HTR-8/SVneo (cell line): ENCODE measurements at places on chromosomes 2 and 18.

GRCh38 chr2:23361152-23361551 lies 23.8 kb upstream of the KLHL29 start:
- DNase-seq: no peak

- no peak for DNase-seq
These were observed 165.5 kb downstream of the EHBP1 start for GRCh38 chr2:62870966-62871365.

DNA sequence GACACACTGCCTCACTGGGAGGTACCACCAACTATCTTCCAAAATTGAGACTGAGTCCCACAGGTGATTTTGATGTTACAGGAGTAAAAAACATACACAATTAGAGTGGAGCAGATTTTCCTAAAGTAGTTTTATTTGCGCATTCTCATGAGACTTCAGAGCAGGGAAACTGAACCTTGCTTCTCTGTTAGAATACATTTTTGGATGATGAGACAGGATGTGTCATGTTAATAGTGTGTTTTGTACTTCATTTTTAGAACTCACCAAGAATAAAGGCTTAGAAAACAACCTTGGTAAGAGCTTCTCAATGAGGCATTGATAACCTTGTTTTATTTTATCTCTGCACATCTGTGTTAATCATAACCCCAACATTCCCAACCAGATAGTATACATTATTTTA lies 310.2 kb upstream of the GALNT5 start:
- no peak for DNase-seq

DNA sequence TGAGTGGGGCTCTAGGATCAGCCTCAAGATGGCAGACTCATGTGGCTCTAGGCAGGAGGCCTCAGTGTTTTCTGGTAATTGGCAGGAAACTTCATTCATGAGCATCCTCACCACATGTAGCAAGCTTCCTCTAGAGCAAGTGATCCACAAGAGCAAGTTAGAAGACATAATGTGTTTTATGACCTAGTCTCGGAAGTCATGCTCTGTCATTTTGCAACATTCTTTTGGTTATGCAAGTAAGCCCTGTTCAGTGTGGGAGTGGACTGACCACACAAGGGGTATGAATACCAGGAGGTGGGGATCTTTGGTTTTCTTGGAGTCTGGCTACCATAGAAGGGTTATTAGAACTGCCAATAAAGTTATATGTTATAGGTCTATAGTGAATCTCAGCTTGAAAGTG lies 66.8 kb upstream of the STK39 start:
- no peak for DNase-seq

DNA sequence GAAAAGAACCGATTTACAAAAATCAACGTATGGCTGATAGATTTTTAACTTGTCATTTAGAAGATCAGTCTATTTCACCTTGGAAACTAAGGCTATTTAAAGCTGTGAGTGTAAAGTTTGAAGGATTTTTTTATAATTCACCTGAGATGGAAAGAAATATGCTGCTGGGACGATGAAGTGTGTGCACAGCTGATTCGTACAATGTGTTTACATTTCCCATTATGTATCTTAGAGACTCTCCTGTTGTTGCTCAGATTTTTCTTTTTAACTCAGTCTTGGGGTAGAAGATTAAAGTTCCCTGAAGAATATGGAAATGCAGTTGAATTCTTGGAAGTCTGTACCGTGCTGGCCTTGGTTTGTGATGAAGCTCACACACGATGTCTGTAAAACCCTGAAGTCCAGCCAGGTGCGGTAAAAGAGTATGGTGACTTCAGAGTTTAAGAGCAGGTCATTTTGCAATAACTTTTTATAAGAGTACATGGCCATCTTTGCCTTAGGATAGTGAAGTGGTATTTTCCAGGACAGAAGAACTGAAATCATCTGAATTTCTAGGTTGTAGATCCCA lies 250.1 kb downstream of the PRKCE start:
- DNase-seq: no peak

DNA sequence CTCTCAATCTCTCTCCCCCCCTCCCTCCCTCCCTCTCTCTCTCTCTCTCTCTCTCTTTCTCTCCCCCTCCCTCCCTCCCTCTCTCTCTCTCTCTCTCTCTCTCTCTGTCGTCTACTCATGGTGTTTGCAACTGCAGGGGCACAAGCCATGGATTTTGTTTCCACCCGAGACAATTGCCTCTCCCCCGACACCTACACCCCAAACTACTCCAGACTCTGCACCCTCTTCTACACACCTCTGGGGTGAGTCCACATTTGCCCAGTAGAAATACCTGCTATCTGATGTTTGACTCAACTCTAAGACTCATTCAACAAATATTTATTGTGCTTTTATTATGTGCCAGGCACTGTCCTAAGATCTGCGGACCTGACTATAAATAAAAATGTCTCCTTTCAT lies 93.7 kb downstream of the TMEM17 start:
- DNase-seq: no peak

DNA sequence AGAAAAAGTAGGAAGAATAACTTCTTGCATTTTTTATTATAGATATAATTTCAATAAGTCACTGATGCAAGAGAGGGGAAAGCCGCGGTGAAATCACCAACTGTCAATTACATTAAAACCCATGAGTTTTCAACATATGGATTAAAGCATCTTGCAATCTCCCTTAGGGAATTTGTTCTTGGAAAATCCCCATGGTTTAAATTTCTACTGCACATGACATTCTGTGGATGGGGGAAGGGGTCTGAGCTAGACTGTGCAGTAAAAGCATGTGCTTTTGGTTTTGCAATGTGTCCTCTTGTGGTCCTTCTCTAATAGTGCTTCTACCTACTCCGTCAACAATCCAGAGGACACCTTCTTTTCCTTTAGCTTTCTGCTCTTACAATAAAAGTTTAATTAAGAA lies 894.0 kb downstream of the DCDC2C start:
- DNase-seq: no peak

- DNase-seq: no peak
These were observed 50.6 kb upstream of the STAT1 start for GRCh38 chr2:191064590-191064989.

GRCh38 chr2:88003074-88003755 lies 13.1 kb downstream of the RNU2-63P start:
- DNase-seq: no peak

DNA sequence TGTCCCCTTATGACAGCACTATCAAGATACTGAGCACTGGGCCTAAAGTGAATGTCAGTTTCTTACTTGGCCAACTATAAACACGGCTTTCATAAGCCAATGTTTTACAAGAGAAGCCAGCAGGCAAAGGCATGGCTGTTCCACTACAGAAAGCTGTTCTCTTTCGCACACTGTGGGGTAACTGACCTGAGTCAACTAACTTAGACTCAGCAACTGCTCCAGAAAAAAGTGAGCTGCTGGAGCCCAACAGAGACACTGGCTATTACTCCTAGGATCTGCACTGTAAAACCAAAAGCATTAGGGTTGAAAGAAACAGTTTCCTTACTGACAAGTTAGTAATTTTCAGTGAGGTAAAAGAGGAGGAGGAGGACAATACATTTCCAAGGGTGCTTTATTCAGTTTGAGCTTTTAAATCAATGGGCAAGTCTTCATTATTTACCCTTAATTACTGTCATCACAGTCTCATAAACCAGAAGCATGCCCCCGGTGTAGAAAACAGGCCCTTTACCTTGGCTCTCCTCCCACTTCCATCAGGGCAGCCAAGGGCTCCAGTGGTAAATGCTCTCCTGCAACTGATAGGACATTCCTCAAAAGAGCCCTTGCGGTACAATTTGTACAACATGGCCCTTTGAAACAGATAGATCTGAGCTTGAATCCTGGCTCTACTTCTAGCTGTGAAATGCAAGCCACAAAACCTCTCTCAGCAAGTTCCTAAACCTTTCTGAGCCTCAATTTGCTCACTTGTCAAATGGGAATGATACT lies 275.7 kb downstream of the PDE11A start:
- no peak for DNase-seq

- DNase-seq: no peak
These were observed 43.1 kb downstream of the PELI1 start for GRCh38 chr2:64101141-64101591.

DNA sequence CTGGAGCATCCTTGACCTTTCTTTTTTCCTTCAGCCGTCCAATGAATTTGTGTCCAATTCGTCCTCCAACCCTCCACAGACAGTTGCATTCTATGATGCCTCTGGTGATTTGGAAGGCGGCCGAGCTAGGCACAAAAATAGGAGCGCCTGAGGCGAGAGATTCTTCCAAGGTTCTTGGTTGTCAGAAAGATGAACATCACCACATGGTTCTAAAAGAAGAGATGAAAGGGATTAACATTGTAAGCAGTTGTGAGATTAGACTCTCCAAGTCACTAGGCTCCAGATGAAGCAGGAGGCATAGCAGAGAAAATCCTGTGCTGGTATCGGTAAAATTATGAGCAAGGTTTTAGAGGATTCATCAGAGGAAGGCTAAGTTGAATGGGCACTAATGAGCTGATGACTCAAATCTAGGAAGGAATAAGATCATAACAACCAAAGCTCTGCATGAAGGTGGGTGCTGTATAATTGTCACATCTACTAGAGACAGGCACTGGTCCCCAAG lies 75.4 kb upstream of the MAP4K3 start:
- DNase-seq: no peak

GRCh38 chr2:228611171-228611570 lies 429.7 kb upstream of the SPHKAP start:
- no peak for DNase-seq

GRCh38 chr2:191051825-191052778 lies 38.1 kb upstream of the STAT1 start:
- DNase-seq: peak; percentile 46

DNA sequence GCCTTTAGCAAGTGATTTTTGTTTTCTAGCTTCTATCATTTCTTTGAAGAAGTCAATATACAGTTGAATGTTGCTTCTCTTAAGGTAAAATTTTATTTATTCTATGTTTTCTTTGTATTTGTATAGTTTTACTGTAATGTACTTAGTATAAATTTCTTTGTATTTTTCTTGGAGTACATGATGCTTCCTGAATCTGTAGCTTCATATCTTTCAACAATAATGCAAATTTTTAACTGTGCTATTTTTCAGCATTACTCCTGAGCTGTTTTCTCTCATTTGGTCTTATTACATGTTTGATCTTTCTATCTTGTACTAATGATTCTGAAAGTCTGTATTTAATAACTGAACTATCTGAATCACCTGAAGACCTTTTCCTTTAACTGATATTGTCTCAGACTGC lies 253.9 kb upstream of the NXPH2 start:
- no peak for DNase-seq

DNA sequence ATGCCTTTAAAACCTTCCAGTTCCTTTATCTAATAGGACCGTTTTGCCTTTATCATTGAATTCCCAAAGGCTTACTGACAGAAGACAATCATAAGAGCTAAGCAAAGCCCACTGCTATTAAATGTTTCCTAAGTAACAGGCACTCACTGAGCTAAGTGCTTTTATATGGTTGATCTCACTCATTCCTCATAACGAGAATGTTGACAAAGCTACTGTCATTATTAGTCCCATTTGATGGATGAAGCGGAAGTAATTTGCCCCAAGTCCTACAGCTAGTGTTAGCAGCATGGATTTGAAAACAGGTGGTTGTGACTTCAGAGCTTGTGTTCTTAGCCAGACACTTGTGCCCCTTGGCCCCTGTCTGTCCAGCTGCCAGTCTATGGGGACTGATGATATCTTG lies 134.8 kb upstream of the SERPINE2 start:
- DNase-seq: no peak

- no peak for DNase-seq
These were observed 53.5 kb upstream of the ASAP2 start for GRCh38 chr2:9152975-9153642.

- DNase-seq: no peak
These were observed 124.2 kb downstream of the COPS8 start for GRCh38 chr2:237209885-237210284.

DNA sequence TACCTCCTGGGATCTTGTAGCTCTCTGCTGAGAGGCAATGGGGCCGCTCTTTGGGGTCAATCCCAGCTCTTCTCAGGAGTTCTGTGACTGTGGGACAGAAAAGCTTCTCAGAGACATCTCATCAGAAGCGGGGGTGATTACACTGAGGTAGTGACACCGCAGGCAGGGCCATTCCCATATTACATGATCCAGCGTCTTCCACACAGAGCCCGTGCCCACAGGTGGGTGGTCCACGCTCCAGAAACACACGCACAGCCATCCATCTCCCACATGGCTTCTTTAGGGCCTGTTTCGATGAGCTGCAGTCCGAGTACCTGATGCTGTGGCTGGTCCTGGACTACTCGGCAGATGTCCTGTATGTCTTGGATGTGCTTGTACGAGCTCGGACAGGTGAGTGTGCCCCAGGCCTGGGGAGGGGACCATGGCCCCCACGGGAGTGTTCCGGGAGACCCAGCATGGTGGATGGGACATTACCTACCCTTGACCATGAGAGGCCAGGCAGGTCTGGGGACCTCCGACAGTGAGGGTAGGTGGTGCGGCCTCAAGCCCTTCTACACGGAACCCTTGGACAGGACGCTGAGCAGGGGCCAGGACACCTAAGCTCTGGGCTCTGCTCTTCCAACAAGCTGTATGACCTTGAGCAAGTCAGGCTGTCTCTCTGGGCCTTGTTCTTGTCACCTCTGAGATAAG lies 45.5 kb downstream of the CNGA3 start:
- DNase-seq: no peak

DNA sequence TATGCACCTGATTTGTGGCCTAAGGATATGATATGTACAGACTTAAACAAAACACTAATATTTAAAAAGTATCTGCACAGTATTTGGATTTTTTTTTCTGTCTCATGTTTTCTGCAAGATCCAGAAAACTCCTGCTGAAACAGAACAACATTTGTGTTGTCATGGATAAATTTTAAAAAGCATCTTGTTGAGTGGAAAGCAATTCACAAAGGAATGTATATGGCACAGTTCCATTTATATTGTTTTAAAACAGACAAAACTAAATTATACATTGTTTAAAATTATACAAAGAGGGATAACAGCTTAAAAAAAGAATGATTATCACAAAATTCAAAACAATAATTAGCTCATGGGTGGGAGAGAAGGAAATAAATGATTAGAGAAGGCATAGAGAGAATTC lies 193.5 kb downstream of the PPP1R1C start:
- no peak for DNase-seq

GRCh38 chr2:193267496-193268002 lies 1072.8 kb upstream of the TMEFF2 start:
- DNase-seq: no peak

GRCh38 chr2:9907402-9907801 lies 44.1 kb upstream of the GRHL1 start:
- DNase-seq: no peak

GRCh38 chr2:15734674-15735483 lies 143.2 kb downstream of the DDX1 start:
- no peak for DNase-seq

- no peak for DNase-seq
These were observed 63.7 kb upstream of the FANCL start for GRCh38 chr2:58304843-58305242.

GRCh38 chr2:218406949-218407618 lies 7.4 kb downstream of the CTDSP1 start:
- peak; percentile 35 for DNase-seq
